Muscle of leg (tissue), 16 donors: ENCODE measurements at places on chromosomes 2 and 18. TPM values are rescaled to one million over a fixed set of nuclear protein-coding genes. Genes with fewer than 3 reads are reported as not detected.

The PLCL1 gene
- total RNA-seq: 13.4 TPM

- H3K36me3 ChIP-seq: no peaks in the 10 kb centered on the region
- no peak for DNase-seq
- H3K27ac ChIP-seq: no peak overlapping the region
- peaks cover 3% of the 10 kb centered on the region for H3K4me1 ChIP-seq
- H3K27me3 ChIP-seq: no peaks in the 10 kb centered on the region
- H3K4me3 ChIP-seq: no peak overlapping the region
Observed at GRCh38 chr2:182068811-182069210, 83.2 kb downstream of the PPP1R1C start.

- no peak overlapping the region for H3K4me3 ChIP-seq
- H3K27ac ChIP-seq: no peak overlapping the region
- H3K36me3 ChIP-seq: no peaks in the 10 kb centered on the region
- peaks cover 5% of the 10 kb centered on the region for H3K4me1 ChIP-seq
Observed at GRCh38 chr2:99864561-99865553, 277.5 kb downstream of the AFF3 start.

DNA sequence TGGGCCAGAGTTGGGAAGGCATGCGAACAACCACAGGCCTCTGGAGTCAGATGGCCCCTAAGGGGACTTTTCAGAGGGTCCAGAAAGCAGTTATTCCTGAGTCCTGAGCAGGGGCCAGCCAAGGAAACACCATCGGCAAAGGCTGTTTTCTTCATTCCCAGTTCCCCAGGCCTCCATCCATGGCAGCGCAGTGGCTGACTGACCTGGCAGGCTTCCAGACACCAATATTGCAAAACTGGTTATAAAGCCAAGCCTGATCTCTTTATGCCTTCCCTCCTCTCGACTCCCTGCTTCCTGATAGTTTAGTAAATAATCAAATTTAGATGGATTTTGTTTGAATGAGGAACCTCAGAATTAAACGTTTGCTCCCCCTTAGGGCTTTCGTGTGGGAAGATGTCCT, 133.4 kb upstream of the ITGA6 start:
- no peaks in the 10 kb centered on the region for H3K36me3 ChIP-seq
- peak; percentile 56 for DNase-seq
- H3K4me3 ChIP-seq: no peak overlapping the region
- H3K27ac ChIP-seq: no peak overlapping the region
- H3K4me1 ChIP-seq: peaks cover 10% of the 10 kb centered on the region

GRCh38 chr2:157185476-157186227, 71.9 kb upstream of the GALNT5 start:
- no peak overlapping the region for H3K4me3 ChIP-seq
- DNase-seq: no peak
- no peaks in the 10 kb centered on the region for H3K27me3 ChIP-seq
- H3K4me1 ChIP-seq: no peaks in the 10 kb centered on the region
- no peaks in the 10 kb centered on the region for H3K36me3 ChIP-seq

DNA sequence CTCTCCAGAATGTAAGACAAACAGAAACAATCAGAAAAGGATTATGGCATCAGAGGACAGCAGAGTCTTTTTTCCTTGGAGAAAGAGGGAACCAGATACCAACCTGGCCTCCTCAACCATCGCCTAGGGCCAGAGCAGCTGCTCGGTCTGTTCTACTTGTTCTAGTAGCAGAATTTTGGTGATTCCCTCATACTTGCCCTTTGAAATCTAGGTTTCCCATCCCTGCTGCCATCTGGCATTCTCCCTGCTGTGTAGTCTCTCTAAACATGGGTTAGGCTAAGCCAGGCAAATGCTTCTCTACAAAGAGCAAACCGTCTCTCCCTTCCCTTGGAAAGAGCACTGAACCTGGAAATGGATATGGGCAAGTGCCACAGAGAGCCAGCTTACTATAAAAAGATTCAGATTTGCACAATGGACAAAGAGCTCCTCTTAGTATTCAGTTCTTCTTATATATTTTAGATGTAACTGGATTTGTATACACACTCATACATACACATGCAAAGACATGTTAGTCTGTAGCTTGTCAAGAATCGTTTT, 208.6 kb upstream of the ST6GAL2 start:
- no peaks in the 10 kb centered on the region for H3K36me3 ChIP-seq
- no peaks in the 10 kb centered on the region for H3K4me1 ChIP-seq
- H3K4me3 ChIP-seq: no peak overlapping the region

- no peaks in the 10 kb centered on the region for H3K27me3 ChIP-seq
- no peaks in the 10 kb centered on the region for H3K36me3 ChIP-seq
- no peak overlapping the region for H3K27ac ChIP-seq
- no peak for DNase-seq
- no peaks in the 10 kb centered on the region for H3K4me1 ChIP-seq
Observed at GRCh38 chr2:228474466-228474865, 293.0 kb upstream of the SPHKAP start.
